ENCODE measurements at places on chromosomes 4 and X. TPM values are rescaled to one million over a fixed set of nuclear protein-coding genes. Genes with fewer than 3 reads are reported as not detected.
A peak's percentile ranks its signal among the peaks of the same experiment; 100 is the strongest.

Gene UCP1
- total RNA-seq, result not detected

Gene TRIM60
- not detected for total RNA-seq

Gene SORBS2
- total RNA-seq, result not detected

- no peak for DNase-seq
These were observed 78.9 kb upstream of the CBR4 start for GRCh38 chr4:169089004-169089403.

DNA sequence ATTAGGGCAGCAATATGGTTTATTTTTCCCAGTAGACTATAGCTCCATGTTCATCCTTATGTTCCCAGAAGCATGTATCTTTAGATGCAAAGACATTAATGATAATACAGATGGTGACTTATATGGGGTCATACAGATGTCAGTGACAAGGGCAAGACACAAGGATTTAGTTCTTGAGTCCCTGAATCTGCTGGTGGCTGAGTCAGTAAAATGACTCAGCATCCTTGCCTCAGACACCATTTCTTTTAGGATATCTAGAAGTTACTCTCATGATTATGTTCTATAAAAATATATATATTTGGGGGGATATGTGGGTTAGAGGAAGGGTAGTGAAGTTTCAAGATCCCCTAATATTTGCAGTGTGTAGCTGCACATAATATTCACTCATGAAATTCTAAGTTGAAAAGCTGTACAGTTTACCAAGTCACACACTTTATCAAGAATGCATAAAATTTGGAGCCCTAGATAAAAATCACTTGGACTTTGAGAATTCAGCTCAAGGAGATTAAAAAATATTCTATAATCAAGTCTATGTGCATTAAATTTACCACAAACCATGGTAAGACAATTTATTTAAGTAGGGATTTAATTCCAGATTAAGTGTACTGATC, 101.9 kb downstream of the LNX1 start:
- no peak for DNase-seq

DNA sequence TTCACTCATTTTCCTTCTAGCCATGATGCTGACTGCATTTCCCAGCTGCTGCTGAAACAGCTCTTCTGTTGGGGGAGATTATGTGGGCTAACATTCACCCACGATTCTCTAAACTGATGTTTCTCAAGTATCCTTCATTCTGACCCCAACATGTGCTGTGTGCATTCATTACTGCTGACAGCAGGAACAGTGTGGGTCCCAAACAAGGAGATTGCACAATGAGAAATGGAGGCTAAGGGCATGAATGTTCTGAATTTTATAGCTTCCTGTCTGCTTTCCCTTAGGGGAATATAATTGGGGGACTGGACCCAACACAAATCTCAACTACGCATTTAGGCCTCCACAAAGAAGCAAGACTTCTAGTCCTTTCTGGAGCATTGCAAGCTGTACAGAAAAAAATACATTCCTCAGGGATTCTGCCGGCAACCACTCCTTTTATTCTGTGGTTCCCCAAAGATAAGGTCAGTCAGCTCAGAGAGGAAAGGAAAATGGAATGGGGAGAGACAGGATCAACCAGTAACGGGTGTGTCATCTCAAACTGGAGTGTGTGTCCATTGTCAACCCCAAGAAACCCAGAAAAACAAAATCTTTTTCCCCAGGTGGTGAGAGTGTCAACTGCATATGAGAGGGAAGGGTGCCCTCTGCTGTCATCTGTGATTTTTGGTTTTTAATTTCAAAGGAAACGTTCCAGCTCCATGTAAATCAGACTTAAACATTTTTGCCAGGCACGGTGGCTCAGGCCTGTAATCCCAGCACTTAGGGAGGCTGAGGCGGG, 81.5 kb upstream of the EGFL6 start:
- peak; percentile 44 for DNase-seq
